ENCODE measurements at places on chromosomes 3 and 15. TPM values are rescaled to one million over a fixed set of nuclear protein-coding genes. Genes with fewer than 3 reads are reported as not detected.

GRCh38 chr3:31448035-31448881, 84.5 kb upstream of the STT3B start:
- no peak for DNase-seq

DNA sequence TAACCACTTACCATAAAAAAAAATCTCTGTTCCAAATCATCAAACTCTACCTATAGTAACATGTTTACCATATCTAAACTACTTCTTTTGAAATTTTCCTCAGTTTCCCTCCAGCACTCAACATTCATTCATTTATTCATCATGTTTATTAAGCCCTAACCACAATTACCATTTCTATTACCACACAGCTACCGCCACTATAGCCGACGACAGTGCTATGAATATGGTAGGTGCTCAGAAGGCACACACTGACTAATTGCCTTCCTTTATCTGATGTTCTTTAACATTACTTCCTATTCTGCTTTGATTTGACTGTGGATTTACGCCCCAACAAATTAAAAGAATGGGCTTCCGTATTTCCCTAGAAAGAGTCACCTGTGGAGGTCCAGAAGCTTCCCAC, 43.9 kb downstream of the GUCA1C start:
- DNase-seq: no peak

TLR9 gene
- 0.23 TPM for polyA plus RNA-seq

WDR76 gene
- 8.5 TPM for polyA plus RNA-seq

Measured in muscle of back (tissue), 13 donors.